Activated T-helper 9 cell treated with anti-CD3 and anti-CD28 coated beads, Interleukin-2, amount 50 U/mL, for 16 hours (primary cell): ENCODE measurements at places on chromosomes 5 and 9.

GRCh38 chr9:107942856-107943255 lies 453.3 kb upstream of the KLF4 start:
- DNase-seq, result no peak

DNA sequence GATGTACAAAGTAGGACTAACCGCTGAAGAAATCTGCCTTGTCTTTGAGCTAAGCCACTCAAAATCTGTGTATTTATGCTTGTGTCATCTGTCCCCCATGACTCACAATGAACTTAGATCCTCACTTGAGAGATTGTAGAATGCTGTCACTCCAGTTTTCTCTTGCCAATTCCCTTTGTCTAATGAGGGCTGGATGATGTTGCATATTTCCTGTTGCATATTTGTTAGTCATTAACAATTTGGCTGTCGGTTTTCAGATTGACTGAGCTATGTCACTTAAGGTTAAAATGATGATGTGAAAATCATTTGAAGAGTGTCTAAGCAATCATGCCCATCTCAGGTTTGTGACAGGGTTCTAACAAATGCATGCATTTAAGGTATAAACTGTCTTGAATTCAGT lies 481.7 kb downstream of the CDH10 start:
- DNase-seq, result no peak

GRCh38 chr5:81965524-81965923 lies 6.3 kb upstream of the ATG10 start:
- no peak for DNase-seq

GRCh38 chr5:60228676-60229075 lies 335.1 kb upstream of the PDE4D start:
- no peak for DNase-seq

DNA sequence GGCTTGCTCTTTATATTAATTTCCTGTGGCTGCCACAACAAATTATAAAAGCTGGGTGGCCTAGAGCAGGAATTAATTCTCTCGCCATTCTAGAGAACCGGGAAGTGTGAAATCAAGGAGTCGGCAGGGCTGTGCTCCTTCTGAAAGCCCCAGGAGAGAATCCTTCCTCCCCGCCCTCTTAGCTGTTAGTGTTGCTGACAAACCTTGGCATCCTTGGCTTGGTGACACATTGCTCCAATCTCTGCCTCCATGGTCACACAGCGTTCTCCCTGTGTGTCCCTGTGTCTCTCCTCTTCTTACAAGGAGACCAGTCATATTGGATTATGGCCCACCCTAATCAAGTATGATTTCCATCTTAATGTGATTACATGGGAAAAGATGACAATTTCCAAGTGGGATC lies 55.9 kb upstream of the NEURL1B start:
- no peak for DNase-seq

- DNase-seq, result no peak
Observed at GRCh38 chr5:139381837-139382761, 998 bp downstream of the SLC23A1 start.

GRCh38 chr5:172716796-172717313 lies 54.1 kb downstream of the DUSP1 start:
- peak; percentile 75 for DNase-seq

- no peak for DNase-seq
Observed at GRCh38 chr9:105458404-105458803, 10.6 kb downstream of the FSD1L start.

- DNase-seq, result no peak
Observed at GRCh38 chr9:130487500-130487899, 42.7 kb downstream of the ASS1 start.

DNA sequence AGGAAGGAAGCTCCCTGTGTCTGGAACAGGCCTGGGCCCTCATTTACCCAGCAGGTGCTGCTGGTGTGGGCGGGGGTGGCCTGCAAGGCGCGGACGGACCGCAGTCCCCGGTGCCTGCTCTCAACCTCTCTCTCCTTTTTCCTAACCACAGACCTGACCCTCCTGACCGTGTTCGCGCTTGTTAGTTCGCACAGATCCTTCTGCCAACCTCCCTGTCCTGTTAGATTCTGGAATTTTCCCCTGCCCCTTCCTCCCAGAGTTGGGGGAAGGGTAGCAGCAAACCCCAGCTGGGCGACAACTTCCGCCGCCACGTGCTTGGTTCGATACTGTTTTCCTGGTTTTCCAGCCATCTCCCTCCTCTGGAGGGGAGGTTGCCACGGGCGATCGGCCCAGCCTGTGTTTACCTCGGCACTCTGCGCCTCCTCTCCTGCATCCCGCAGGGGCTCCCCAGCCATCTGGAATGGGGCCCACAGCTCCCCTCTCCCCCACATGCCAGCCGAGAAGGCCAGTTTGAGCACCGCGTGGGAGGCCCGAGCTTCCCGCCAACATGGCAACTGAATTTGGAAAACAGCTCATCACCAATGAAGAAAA lies 70.8 kb upstream of the UNC5A start:
- DNase-seq, result no peak

DNA sequence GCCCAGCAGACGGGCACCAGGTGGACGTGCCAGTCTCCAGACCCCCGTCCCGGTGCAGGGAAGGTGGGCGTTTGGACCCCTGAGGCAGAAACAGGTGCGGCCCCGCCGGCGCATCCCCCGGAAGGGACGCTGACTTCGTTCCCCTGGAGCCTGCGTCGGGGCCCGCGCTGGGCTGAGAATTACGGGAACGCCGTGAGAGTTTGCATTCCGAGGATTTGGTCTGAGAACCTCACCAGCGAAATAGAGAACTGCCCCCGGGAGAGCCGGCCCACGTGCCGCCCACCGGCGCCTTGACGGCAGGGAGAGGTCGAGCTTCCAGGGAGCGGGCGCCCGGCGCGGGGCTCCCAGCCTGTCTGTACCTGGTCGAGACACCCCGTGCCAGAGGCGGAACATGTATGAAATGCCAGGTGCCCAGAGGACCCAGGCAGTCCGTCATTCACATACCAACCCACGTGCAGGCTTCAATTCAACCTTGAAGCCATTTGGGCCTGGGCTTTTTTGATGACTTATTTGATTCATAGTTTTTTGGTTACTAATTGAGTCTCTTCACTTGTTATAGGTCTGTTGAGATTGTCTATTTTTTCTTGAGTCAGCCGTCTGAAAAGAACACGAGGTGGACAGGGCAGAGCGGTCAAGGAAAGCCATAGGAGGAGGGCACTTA lies 877 bp upstream of the CAMSAP1 start:
- no peak for DNase-seq

DNA sequence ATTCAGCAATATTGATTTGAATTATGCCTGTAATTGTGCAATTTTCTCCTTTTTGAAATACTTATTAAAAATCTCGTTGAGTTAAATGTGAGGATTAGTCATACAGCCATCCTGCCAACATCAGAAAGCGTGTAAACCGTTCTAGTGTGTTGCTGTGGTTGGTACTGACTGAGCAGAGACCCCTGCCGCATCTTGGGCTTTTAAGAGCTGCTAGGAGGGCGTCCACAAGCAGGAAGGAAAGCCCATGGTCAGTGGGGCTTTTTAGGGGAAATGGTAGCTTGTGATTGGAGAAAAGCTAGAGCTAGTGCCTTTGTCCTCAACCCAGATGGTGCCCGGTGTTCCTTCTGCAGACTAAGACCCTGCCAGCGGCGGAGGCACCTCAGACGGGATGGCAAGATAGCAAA lies 1.3 kb downstream of the SDHA start:
- DNase-seq, result no peak

- DNase-seq, result no peak
Observed at GRCh38 chr5:98791001-98791519, 17.6 kb downstream of the RGMB start.

- no peak for DNase-seq
Observed at GRCh38 chr5:73911761-73912393, 285.9 kb downstream of the ARHGEF28 start.

- no peak for DNase-seq
Observed at GRCh38 chr5:96753848-96754247, 53.9 kb downstream of the ERAP1 start.

GRCh38 chr5:54695198-54695966 lies 177.8 kb downstream of the SNX18 start:
- no peak for DNase-seq

DNA sequence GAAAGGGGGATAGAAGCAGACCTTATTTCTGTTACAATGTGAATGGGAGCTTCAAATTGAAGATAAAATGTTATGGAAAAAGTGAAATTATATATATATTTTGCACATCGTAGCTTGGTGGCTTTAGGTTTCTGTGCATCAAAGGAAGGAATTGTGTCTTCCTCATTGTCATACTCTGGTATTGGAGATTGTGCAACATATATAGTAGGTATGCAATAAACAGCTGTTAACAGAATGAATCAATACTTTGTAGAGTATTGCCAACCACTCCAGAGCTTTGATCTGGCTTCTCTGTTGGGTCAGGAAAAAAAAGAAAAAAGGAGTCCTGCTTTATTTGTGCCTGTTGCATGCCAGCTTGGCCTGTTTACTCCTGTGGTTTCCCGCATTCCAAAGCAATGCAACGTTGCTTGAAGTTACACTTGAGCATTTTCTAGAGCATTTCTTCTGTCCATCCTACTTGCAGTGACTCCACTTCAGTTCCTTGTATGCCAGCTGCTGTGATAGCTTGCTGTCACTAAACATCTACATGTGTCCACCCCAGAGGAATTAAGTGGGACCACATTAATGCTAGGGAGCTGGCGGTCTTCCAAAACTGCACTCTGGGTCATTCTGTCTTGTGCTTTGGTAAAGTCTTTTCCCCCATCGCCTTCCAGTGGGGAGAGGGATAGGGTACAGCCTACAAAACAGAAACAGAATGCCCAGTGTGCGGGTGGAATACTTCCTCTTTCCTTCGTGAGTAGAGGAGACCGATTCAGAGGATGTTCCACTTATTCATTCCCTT lies 62.0 kb upstream of the MEF2C start:
- no peak for DNase-seq

GRCh38 chr5:118984602-118985001 lies 3.7 kb downstream of the DTWD2 start:
- no peak for DNase-seq

DNA sequence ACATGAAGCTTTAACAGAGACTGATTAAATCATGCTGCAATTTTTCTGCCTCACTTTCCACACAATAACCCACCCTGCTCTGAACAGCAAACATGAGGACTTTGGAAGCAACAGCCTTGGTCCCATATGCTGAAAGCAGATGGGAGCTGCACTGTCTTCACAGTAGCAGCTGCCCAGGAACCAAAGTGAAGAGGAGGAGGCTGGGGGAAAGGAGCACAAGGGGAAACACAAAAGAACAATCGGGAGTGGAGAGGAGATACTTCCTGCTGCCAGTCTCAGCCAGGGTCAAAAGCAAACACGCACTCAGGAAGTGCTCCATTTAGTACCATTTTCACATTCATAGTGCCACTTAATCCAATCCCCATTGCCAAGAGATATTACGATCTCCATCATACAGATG lies 183.3 kb upstream of the PUM3 start:
- DNase-seq, result no peak

GRCh38 chr5:179880066-179880650 lies 21.5 kb upstream of the MRNIP start:
- DNase-seq, result no peak

DNA sequence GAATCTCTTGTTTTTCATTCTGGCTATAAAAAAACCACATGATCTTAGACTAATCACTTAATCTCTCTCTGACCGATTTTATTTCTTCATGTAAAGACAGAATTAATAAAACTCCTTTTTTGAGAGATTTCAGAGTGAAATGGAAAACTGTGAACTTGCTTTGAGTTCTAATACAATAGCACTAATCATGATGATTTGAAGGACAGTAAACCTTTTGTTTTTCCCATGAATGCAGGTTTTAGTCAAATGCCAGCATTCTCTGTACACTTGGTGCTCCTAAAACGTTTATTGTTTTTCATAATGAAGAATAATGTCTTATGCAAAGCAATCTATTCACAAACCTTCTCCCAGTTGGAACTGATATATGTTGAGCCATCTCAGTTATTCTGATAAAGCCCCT lies 86.8 kb downstream of the SLC24A2 start:
- DNase-seq, result no peak

- no peak for DNase-seq
Observed at GRCh38 chr9:98875536-98875935, 68.1 kb downstream of the GALNT12 start.

GRCh38 chr9:127847178-127847510 lies 7.3 kb downstream of the ENG start:
- no peak for DNase-seq

DNA sequence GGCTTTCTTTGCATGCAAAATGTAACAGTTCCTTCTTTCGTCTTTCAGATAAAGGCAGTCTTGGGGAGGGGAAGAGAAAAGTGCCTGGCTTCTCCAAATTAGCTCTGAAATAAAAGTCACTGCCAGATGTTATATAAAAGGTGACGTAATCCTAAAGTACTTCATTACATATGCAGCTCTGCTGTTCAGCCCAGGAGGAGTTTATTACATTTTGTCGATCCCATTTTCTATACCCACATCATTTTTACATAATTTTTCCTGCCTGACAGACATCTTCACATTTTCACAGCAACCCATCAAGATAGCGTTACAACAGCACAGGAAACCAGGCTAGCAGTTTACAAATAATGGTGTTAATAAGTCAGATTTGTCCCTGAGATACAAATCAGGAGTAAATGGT lies 86.7 kb upstream of the SLC30A5 start:
- DNase-seq, result no peak

DNA sequence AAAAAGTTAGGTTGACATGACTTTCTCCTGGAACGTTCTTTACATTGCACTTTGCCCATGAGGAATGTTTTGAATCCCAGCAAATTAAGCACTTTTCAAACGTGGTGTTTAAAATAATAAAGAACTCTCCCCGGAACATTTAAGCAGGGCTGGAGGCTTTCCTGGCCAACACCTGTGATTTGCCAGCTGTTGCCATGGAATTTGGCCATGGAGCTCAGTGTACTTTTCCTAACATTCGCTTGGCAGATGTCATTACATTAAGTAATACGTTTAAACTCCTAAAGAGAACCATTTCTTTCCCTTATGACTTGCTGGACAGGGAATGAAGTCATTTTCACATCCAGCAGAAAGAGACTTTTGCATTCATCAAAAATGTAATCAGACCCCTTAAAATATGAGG lies 146.1 kb downstream of the GAS1 start:
- no peak for DNase-seq

GRCh38 chr5:130331332-130331731 lies 427.1 kb downstream of the CHSY3 start:
- no peak for DNase-seq
